ENCODE measurements at places on chromosomes 2 and 18.

GRCh38 chr2:177641331-177641730, 248.8 kb downstream of the AGPS start:
- DNase-seq = no peak

GRCh38 chr2:100865816-100866460, 46.0 kb downstream of the NPAS2 start:
- no peak for DNase-seq

GRCh38 chr18:35634323-35634722, 52.8 kb downstream of the GALNT1 start:
- no peak for DNase-seq

GRCh38 chr2:88603146-88603545, 24.1 kb downstream of the EIF2AK3 start:
- DNase-seq = no peak

- no peak for DNase-seq
Measured at GRCh38 chr2:136383167-136383566, 265.2 kb upstream of the CXCR4 start.

GRCh38 chr2:226898121-226898520, 62.3 kb downstream of the RHBDD1 start:
- no peak for DNase-seq
